ENCODE measurements at places on chromosomes 16 and 17. TPM values are rescaled to one million over a fixed set of nuclear protein-coding genes. Genes with fewer than 3 reads are reported as not detected.

- no peaks in the 10 kb centered on the region for H3K36me3 ChIP-seq
- H3K4me3 ChIP-seq = no peak overlapping the region
- peaks cover 16% of the 10 kb centered on the region for H3K4me1 ChIP-seq
- DNase-seq = no peak
These were observed 17.6 kb upstream of the HELZ start for GRCh38 chr17:67262435-67263117.

- H3K27me3 ChIP-seq = peaks cover 3% of the 10 kb centered on the region
- no peak overlapping the region for H3K4me3 ChIP-seq
- H3K4me1 ChIP-seq = peaks cover 8% of the 10 kb centered on the region
- no peaks in the 10 kb centered on the region for H3K36me3 ChIP-seq
- no peak for DNase-seq
These were observed 25.3 kb downstream of the CDH13 start for GRCh38 chr16:82651921-82652601.

CRAMP1 gene
- total RNA-seq = 46.8 TPM

CDRT15L2 gene
- not detected for total RNA-seq

TNFRSF17 gene
- not detected for total RNA-seq

Measured in endothelial cell (in vitro differentiated cells).